ENCODE measurements at places on chromosomes 2 and 18.
A peak's percentile ranks its signal among the peaks of the same experiment; 100 is the strongest.

GRCh38 chr2:174663550-174663949 lies 65.9 kb upstream of the WIPF1 start:
- no peak for DNase-seq

- no peak for DNase-seq
Observed at GRCh38 chr2:163838890-163839289, 103.1 kb upstream of the FIGN start.

DNA sequence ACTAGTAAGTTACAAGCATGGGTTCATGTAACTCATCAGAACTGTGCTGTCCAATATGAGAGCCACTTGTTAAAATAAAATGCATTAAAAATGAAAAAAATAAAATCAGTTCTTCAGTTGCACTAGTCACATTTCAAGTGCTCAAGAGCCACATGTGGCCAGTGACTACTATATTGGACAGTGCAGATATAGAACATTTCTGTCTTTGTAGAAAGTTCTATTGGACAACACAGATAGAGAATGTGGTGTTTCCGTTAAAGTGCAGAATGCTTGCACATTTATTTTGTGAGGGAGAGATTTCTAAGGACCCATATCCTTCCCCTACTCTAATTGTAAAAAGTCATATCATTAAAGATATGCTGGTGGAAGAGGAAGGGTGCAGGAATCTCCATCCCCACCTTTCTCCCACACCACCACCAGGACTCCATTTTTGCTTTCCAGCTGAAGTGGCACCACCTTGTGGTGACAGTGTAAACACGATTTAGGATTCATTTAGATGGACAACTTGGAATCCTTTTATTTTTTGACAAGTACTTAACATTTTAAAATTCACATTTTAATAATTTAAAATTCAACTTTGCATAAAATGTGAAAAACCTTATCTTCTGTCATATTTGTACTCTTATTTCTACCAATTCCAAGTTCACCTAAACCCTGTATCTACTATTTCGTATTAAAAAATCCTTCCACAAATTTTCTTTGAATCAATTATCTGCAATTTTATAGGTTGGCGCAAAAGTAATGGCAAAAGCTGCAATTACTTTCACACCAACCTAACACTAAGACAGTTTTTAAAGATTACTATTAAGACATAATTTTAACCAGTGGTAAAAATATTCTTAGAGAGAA lies 9.4 kb upstream of the CD302 start:
- DNase-seq = peak; percentile 71

DNA sequence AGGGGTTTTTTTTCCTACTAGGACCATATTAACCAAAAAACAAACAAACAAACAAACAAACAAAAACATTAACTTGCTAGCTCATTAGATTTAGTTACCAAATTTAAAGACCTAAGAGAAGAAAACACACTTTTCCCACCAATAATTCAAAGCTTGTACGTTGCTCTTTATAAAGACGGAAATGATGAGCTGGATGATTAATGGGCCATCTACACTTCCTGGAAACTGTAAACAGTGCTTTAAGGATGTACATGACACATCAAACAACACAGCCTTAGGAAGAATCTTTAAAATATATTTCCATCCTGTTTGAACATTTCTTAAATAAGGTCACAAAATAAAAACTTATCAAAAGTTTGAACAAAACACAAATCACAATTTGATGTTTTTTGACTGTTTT lies 982 bp downstream of the BMP10 start:
- DNase-seq = no peak

- DNase-seq = no peak
Observed at GRCh38 chr2:223649554-223650533, 47.7 kb upstream of the SCG2 start.

DNA sequence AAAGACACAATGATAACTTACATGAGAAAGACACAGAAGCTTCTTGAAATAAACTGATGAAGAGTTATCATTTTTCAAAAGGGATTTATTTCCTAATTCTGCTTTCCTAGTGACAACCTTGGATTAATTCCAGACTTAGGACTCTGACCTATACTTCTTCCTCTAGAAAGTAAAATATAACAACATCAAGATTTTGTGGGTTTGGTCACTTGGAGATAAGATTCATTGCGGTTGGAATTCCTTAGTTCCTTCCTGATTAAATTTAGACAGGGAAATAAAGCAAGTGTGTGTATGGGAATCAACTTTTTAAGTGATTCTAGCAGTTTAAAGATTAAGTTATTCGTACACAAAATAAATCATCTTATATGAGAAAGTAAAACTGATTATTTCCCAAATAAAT lies 208.4 kb upstream of the CCDC150 start:
- no peak for DNase-seq

- no peak for DNase-seq
Observed at GRCh38 chr18:8756571-8756970, 51.2 kb downstream of the MTCL1 start.

- DNase-seq = no peak
Observed at GRCh38 chr2:221848286-221848685, 276.2 kb upstream of the EPHA4 start.

DNA sequence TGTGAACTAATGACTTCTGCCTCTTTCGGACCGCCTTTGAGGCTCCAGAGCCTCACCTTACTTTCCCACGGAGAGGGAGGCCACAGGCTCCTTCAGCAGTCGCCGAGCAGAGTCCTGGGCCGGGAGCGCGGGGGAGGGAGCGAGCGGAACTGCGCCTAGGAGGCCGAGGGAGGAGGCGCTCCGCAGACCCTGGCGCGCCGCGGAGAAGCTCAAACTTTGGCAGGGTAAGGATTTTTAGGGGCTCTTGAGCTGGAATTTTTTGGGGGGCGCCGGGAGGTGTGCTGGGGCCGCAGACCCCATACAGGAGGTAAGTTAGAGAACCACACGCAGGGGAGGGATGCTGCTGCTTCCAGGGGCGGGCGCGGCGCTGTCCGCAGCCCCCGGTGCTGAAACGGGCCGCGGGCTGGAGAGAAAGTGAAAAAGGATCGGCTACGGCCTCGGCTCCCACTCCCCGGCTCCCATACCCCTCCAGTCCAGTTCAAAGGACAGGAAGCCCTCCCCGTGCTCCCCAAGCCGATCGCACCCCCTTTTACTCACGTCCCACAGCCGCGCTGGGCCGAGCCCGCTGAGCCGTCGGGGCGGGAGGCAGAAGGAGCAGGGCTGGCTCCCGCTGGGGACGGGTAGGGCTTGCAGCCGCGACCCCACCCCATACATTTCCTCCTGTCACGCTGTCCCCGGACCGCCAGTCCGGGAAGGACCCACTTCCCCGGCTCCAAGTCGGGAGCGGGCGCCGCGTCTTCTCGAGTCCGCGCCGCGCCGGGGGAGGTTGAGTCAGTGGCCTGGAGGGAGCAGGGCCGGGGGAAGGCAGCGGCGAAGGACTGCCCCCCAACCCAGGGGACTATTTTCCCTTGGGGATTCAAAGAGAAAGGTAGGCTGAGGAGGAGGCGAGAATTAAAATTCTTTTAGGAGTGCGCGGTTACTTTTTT lies at the start of gene CNGA3:
Gene CNGA3, plus strand, starts transcription at position 146 of the 926 bp plus-strand sequence. CDS start 23,520 bp downstream, outside the sequence.
- DNase-seq = peak; percentile 80

- DNase-seq = no peak
Observed at GRCh38 chr2:190221429-190221828, 98.2 kb downstream of the HIBCH start.

DNA sequence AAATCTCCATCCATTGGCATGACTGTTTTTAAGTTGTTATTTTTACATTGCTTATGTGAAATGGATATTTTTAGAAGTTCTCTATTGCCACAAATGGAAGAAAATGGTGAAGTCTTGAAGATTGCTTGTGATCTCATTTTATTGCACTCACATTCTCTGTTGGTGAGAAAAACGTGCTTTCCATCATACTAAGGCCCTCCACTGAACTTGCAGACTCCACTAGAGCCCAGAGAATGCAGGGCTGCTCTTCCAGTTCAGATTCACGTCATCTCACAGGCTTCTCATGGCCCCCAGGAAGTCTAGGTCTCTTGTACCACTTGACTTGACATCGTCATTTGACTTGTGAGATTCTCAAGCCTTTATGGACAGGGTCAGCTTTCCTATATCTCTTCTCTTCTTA lies 254.8 kb upstream of the COPS8 start:
- no peak for DNase-seq

DNA sequence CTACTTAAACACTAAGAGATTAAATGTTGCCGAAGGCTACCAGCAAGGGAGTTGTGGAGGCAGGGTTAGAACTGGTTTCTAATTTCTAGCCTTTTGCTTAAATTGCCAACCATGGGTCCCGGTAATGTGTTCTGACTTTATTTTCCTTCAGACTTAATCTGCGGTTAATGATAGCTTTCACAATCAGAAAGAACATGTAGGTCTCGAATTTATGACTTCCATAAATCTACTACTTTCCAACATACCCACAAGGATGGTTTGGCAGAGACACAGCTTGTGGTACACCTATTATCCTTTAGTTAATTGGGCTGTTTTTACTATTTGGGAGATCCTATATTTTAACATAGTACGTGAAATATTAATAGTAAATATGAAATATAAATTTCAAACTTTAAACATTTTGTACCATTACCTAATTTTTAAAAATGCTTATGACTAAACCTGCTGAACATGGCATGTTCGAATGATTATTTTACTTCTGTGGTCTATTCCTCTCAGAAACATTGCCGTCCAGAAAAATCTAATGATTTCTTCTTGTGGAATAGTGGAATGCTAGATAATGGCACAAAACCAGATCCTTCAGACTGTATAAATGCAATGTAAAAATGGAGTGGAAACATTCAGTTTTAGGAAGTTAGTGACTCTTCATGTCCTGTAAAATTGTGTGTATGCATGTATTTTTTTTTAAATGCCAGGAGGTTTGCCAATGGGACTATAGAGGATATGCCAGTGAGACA lies 41.3 kb downstream of the PARD3B start:
- DNase-seq = no peak

DNA sequence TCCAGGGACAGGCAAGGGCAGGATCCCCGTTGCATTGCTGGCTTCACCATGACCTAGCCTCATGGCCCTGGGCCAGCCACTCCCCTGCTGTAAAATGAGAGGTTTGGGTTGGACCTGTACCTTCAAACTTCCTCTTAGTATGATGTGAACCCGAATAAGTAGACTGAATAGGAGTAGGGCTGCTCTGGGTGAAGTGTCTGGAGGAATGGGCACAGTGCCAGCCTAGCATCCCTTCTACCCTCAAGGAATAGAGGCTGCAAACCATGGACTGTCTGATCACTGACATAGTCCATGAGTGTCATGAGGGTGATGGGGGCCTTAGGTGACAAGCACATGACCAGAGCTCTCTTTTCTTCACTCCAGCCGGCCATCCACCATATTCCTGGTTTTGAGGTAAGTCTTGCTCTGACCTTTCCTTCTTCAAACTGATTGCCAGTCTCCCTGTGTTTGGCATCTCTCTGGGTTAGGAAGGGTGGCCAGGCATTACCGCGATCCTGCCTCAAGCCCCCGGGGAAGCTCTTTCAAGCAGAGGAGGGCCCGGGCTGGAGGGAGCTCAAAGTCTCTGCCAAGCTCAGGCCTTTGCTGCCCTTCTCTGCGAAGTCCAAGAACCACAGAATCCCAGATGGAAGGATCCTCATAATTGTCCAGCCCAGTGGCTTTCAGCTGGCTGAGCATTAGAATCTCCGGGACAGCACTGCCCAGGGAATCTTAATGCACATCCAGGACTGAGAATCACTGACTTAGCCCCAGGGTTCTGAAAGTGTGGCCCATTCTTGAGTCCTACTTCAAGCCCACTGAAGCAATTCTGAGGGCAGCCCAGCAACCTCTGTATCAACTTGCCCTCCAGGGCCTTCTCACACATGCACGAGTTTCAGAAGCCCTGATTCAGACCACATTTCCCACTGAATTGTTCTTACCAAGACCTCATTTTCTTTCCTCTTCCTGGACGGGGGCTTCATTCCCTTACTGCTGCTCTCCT lies 148.1 kb downstream of the DYSF start:
- DNase-seq = no peak

DNA sequence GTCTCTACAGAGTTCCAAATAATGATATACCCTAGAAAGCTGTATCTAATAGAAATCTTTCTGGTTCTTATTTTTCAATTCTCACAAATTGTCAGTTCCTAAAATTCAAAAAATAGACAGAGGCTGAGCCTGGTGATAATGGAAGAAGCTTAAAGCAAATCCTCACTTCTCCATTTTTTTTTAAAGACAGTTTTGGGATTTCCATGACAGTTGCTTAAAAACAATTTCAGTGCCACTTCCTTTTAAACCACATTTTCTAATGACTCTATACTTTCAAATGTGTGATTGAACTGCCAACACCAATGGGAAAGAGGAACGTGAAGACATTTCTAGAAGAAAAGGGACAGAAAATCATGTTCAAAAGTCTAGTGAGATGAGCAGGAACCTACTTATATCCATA lies 4.0 kb downstream of the GKN2 start:
- no peak for DNase-seq

GRCh38 chr2:238703436-238703835 lies 144.4 kb upstream of the TWIST2 start:
- no peak for DNase-seq

DNA sequence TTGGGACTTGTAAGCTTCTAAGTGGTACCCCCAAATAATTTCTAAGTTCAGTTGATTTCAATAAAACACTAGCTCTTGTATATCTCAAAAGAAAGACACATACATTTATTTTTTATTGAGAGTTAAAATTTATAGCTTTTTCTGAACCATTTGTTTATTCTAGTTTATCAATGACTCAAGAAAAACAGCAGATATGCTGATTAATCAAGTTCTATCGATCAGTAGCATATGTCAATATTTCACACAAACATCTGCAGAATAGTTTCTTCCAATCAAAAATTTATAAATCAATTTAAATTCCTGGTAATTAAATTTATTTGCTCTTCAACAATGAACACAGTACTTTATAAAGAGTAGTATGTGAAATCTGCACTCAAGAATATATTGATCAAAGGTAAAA lies 5.3 kb downstream of the FIGN start:
- DNase-seq = no peak

DNA sequence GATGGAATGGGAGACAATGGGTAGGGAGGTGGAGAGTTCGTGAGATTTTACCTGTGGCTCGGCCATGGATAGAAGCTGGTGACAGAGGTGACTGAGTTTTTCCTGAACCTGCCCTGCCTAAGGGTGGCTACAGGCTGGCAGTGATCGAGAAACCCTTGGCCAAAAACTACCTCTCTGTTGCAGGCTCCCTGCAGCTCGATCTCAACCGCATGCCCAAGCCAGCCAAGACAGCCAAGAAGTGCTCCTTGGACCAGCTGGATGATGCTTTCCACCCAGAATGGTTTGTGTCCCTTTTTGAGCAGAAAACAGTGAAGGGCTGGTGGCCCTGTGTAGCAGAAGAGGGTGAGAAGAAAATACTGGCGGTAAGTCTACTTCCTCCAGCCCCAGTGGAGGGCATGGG lies 225.5 kb downstream of the DYSF start:
- DNase-seq = no peak

DNA sequence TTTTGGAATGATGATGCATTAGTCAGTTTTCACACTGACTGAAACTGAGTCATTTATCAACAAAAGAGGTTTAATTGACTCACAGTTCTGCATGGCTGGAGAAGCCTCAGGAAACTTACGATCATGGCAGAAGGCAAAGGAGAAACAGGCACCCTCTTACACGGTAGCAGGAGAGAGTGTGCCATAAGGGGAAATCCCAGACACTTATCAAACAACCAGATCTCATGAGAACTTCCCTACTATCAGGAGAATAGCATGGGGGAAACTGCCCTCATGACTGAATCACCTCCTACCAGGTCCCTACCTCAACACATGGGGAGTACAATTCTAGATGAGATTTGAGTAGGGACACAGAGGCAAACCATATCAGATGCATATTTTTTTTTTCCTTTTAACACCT lies 504.5 kb upstream of the VRK2 start:
- no peak for DNase-seq
